ENCODE measurements at places on chromosomes 6 and 20. TPM values are rescaled to one million over a fixed set of nuclear protein-coding genes. Genes with fewer than 3 reads are reported as not detected.

HSPA1A gene
- not detected for total RNA-seq

FAM162B gene
- not detected for total RNA-seq

SHLD1 gene
- 8.2 TPM for total RNA-seq

TRAPPC3L gene
- not detected for total RNA-seq

LZTS3 gene
- 3.2 TPM for total RNA-seq

DNA sequence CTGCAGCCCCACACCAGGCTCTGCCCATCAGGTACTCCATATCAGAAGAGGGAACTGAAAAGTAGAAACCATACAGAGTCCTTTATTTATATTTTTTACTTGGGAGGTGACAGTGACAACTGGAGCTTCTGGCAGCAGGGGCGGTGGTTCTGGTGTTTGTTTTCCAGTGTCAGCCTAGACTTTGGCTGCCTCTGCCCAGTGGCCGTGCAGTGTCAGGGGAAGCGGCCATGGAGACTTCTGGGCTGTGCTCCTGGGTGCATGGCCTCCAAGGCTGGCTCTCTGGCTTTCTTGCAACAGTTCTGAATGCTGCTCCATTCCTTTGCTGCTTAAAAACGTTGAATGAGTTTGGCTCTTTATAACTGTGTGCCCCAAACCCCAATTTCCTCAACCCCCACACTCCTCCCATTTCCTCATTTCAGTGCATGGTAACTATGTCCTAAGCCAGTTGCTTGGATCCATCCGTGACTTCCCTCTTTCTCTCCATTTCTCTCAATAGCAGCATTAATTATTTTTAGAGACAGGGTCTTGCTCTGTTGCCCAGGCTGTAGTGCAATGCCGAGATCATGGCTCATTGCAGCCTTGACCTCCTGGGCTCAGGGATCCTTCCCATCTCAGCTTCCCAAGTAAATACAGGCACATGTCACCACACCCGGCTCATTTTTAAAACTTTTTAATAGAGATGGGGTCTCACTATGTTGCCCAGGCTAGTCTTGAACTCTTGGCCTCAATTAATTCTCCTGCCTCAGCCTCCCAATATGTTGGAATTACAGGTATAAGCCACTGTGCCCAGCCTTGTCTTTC lies 141.1 kb upstream of the SGK1 start:
- no peak for DNase-seq

- DNase-seq = no peak
Observed at GRCh38 chr20:39645131-39645530, 683.0 kb downstream of the DHX35 start.

DNA sequence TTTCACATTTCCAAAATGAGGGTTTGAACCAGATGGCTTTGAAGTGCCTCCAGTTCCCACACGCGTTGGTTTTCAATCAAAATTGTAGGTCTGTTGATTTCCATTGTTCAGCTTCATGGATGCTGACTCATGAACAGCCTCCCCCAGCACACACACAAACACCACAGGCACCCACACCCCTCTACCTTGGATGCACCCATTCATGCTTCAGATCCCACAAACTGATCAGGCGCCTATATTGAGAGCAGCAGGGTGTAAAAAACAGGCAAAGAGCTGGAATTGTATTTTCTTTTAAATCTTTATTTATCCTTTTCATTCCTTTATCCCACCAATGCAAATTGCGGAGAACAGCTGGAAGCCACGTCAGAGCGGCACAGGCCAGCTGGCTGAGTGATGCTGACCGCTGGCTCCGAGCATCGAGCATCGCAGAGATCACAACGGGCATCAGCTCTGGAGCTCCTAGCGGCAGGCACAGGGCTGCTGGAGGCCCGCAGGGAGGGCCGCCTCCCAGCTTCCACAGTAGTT lies 29.3 kb upstream of the TBC1D7 start:
- peak; percentile 72 for DNase-seq

DNA sequence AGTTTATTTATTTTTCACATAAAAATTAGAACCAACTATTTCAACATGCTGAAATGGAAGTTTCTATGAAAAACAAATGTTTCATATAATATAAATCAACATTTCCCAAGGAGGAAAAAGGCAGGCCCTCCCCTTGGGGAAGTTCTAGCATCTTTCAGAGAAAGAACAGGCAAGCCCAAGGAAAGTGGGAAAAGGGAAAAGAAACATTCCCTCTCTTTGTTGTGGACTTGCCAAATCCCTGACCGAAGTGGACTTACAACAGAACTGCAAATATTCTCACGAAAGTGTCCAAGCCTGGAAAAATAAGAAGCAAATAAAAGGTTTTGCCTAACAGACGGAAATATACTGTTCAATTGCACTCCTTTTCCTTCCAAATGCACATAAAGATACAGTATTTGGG lies 214.4 kb downstream of the ATXN1 start:
- no peak for DNase-seq

DNA sequence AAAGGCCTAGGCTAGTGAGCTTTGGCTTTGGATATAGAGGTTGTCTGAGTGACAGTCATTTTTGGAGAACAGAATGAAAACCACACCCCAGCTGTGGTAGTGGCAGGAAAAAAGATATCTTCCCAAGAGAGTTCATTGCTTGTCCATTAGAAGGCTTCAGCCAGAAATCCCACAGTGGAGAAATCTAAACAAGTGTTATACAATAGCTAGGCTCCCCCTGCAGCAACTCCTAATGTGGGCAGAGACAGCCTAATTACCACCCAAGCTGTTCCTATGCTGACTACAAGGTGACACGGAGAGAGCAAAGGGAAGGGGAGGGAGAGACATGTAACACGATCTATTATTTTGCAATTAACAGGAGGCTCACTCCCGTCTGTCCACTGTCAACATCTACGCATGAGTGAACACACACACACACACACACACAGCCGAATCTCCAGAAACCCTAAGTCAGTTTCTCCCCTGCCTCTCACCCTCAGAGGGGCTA lies 147.5 kb upstream of the TCF21 start:
- peak; percentile 69 for DNase-seq

- DNase-seq = peak; percentile 59
Observed at GRCh38 chr20:25233016-25233772, 14.7 kb upstream of the PYGB start.

- peak; percentile 80 for DNase-seq
Observed at GRCh38 chr6:161413355-161413771, 139.5 kb upstream of the AGPAT4 start.

GRCh38 chr6:123997223-123997622 lies 193.6 kb downstream of the NKAIN2 start:
- DNase-seq = peak; percentile 63

GRCh38 chr6:22783931-22784330 lies 214.6 kb downstream of the HDGFL1 start:
- no peak for DNase-seq

Data from SJCRH30 (cell line).